ENCODE measurements at places on chromosomes 7 and 10. TPM values are rescaled to one million over a fixed set of nuclear protein-coding genes. Genes with fewer than 3 reads are reported as not detected.

DNA sequence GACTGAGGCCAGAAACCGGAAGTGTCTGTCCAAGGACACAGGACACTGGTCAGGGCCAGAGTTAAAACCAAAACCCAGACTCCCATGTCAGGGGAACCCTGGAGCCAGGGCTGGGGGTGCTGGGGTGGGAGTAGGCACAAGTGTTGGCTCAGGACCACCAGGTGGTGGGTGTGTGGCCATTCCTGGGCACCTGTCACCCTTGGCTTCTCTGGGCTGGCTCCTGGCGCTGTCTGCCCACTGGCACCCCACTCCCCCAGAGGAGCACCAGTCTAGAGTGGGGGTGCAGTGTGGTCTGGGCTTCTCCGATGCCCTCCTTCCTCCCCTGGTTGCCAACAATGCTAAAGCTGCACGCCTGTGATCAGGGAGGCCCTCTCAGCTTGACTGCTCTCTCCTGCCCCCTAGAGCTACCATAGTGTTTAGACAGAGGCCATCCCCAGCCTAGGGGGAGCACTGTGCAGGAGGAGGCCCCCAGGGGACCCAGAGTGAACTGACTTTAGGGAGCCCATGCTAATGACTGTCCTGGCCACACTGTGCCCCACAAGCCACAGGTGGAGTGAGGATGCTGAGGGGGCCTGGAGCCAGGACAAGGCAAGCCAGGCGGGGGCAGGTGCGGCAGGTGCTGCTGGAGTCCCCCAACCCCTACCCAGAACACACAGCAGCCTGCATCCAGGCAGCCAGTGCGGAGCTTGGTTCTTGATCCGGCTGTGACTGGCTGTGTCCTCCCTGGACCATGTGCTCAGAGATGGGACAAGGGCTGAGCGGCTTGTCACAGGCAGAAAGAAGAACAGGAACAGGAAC is 11.0 kb downstream of the RASGEF1A start:
- DNase-seq, result no peak

RBP4 gene
- polyA plus RNA-seq, result 0.98 TPM

- DNase-seq, result no peak
Observed at GRCh38 chr10:69353977-69354635, 62.6 kb downstream of the TACR2 start.

DNA sequence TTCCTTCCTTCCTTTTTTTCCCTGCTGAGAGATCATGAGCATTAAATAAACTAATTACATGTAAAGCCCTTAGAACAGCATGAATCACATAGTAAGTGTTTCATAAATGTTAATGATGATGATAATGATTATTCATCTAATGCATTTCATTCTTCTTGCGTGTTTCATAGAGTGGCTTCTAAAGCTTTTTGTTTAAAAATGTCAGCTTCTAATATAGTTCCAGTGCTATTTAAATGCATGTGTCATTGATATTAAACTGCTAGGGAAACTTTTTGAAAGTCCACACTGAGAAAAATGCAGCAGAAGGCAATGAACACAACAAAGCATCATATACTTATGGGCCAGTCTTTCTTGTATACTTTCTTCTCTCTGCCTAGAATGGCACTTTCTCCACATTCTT is 894.8 kb downstream of the REEP3 start:
- DNase-seq, result no peak

DNA sequence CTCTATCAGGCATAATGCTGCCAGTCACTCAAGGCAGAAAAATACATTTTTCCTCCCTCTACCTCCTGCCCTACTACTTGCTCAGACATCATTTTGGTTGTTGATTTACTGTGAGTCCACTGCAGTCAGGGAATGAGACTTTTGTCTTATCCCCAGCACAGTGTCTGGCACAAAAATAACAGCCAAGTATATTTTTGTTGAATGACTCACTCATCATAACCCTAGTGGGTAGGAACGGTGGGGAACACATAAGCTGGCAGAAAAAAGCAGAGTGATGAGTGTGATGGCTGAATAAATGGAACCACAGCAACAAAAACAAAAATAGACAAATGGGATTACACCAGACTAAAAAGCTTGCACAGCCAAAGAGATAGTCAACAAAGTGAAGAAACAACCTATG is 65.8 kb upstream of the LAMB4 start:
- no peak for DNase-seq

GRCh38 chr10:6843894-6844650 is 264.0 kb upstream of the PRKCQ start:
- no peak for DNase-seq

GRCh38 chr7:123571684-123572083 is 14.1 kb upstream of the NDUFA5 start:
- no peak for DNase-seq

GRCh38 chr7:91569728-91570457 is 305.7 kb downstream of the FZD1 start:
- DNase-seq, result peak; percentile 20

ACHE gene
- polyA plus RNA-seq, result 6.7 TPM

GRCh38 chr10:87646192-87646909 is 13.3 kb upstream of the PAPSS2 start:
- no peak for DNase-seq

DNA sequence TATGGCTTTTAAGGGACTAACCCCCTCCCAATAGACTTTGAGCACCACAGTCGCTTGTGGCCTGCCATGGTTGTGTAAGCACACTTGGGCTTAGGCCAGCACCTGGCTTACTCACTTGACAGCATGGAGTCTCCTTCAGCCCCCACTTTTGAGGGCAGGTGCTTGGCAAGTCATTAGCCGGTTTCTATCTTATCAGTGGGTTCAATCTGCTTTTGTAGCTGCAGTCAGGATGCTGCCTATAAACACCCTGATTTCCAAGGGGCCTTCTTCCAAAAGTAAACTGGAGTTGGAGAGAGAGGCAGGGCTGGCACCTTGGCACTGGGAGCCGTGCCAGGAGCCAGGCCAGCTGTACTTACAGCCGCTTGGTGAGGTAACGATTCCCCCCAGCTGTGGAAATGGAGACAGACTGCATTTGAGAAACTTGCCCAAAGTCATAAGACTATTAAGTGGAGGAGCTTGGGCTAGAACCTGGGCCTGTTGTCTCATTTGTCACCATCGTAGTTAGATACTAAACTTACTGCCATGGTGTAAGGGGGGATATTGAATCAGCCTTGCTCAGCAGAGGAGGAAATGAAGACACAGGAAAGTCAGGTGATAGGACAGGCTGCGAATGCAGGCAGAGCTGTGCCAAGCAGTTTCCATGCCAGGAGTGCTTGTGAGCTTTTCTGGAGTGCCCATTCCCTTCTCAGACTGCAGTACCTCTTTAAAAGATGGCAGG is 92.2 kb upstream of the EFCAB10 start:
- DNase-seq, result no peak

GRCh38 chr7:111647881-111648280 is 85.6 kb upstream of the IMMP2L start:
- DNase-seq, result no peak

SRPK2 gene
- polyA plus RNA-seq, result 49.8 TPM

ACSM6 gene
- polyA plus RNA-seq, result 0.14 TPM

STEAP1B gene
- 1.8 TPM for polyA plus RNA-seq

GRCh38 chr7:158655931-158656441 is 48.6 kb downstream of the NCAPG2 start:
- DNase-seq, result no peak

DNA sequence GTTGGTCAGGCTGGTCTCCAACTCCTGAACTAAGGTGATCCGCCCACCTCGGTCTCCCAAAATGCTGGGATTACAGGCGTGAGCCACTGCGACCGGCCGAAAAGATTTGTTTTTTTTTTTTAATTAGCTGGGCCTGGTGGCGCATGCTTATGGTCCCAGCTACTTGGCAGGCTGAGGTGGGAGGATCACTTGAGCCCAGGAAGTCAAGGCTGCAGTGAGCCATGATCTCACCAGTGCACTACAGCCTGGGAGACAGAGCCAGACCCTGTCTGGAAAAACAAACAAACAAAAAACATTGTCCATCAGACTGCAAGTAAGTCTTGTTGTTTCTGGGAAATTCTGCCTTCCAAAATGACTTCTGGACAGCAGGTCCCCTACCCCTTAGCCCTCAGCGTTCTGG is 16.3 kb upstream of the ZNF212 start:
- DNase-seq, result no peak

DNA sequence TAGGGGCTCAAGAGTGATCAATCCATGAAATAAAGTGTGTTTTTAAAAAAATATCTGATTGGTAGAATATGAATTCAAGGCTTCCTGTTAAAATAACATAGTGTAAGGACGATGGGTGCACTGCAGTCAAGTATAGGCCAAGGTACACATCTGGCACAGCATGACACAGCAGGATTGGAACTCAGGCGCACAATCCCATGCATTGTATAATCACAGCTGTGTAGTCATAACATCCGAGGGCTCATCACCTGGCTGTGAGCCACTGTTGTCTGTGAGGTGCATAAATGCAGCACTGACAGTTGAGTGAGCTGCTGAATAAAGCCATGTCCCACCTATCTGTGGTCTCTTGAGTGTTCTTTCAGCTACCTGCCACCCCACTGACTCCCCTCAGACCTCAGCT is 142.3 kb upstream of the HPS1 start:
- no peak for DNase-seq

GATAD1 gene
- polyA plus RNA-seq, result 42.5 TPM

- no peak for DNase-seq
Observed at GRCh38 chr10:45817912-45818311, 29.4 kb downstream of the AGAP4 start.

DNA sequence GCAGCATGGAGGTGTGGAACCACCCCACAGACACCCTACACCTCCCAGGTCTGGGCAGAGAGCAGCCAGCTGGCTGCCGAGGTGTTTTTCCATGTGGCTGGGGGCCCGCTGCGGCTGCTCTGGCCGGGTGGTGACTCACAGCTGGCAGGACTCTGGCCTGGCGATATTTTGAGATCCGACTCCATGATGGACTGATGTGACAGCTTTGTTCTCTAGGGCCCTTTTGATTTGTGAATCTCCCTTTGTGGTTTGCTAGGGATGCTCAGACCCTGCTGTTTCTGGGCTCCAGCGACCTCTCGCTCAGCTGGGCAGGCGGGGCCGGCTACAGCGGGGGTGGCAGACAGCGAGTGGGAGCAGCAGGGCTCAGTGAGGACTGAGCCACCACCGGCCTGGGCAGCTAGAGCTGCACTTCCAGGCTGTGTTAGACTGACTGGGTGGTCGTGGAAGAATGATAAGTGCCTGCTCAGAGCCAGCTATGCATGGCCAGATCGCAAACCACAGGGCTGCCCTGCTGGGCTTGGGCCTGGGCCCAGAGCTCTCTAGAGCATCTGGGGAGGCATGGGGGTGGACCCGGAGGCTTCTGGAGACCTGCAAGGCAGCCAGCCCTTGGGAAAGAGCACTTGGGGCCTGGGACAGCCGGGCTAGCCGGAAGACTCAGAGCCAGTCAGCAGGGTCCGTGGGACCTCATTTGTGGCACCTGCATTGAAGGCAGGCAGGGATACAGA is 46.2 kb upstream of the GDF10 start:
- DNase-seq, result no peak

GRCh38 chr10:68574051-68574450 is 13.9 kb downstream of the TET1 start:
- no peak for DNase-seq

SMKR1 gene
- 2.4 TPM for polyA plus RNA-seq

- DNase-seq, result no peak
Observed at GRCh38 chr7:4241791-4242190, 440.3 kb upstream of the FOXK1 start.

GRCh38 chr7:127396184-127396583 is 3.7 kb upstream of the ZNF800 start:
- no peak for DNase-seq

COL28A1 gene
- polyA plus RNA-seq, result 9.7 TPM

FFAR4 gene
- polyA plus RNA-seq, result not detected

DNA sequence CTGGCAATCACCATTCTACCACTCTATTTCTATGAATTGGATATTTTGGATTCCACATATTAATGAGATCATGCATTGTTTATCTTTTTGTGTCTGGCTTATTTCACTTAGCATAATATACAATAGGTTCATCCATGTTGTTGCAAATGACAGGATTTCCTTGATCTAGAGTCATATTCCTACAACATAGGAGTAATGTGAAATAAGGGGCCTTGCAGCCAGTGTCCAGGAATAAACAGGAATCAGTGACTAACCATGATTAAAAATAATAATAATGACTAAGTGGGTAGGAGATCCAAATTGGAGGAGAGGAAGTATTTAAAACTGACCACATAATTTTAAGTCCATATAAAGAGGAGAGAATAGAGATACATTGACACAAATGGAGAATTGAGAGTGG is 49.9 kb downstream of the SCIN start:
- no peak for DNase-seq

DNA sequence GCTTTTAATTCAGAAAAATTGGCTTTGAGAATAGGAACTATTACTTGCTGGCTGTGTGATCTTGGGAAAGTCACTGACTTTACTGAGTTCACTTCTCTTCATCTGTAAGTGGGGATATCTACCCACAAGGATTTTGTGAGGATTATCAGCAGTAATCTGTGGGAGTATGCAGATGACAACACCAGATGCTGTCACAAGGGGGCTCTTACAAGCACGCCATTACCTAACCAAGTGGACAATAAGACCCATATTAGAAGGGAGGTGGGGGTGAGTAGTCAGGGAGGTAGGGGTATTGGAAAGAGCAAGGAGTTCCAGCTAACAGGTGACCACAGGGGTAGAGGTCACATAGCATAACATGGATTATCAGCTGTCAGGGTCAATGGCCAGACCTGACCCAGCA is 569.4 kb downstream of the SUGCT start:
- DNase-seq, result no peak

NOD1 gene
- polyA plus RNA-seq, result 11.0 TPM

DNA sequence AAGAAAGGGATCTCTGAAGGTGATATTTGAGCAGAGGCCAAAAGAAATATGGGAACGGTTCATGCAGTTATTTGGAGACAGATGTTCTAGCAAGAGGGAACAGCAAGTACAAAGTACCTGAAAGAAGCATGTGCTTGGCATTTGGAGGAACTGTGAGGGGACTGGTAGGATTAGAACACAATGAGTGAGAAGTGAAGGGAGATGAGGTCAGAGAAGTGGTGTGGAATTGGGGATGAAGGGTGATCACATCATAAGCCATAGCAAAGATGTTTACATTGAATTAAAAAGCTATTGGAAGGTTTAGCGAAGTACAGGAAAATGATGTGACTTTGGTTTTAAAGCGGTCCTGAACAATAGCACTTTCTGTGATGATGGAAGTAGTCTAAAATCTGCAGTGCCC is 402.4 kb upstream of the LRGUK start:
- no peak for DNase-seq

DNA sequence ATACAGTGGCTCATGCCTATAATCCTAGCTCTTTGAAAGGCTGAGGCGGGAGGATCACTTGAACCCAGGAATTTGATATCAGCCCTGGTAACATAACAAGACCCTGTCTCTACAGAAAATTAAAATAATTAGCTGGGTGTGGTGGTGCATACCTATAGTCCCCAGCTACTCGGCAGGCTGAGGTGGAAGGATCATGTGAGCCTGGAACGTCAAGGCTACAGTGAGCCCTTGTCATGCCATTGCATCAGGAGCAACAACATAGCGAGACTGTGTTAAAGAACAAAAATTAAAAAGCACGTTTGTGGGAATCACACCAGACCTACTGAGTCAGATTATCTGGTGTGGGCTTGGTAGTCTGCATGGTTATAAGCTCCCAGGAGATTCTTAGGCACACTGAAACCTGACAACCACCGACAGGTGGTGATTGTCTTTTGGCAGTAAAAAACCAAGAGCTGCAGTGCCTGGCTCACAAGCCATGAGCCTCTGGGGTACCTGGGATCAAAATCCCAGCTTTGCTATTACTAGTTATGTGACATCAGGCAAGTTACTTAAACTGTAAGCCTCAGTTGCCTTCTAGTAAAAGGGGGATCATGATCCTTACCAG is 146.9 kb downstream of the SND1 start:
- DNase-seq, result no peak
